Activated effector memory CD4-positive, alpha-beta T cell treated with Interleukin-2 at 50 U/mL for 16 hours (primary cell): ENCODE measurements at places on chromosomes 2 and 18.

DNA sequence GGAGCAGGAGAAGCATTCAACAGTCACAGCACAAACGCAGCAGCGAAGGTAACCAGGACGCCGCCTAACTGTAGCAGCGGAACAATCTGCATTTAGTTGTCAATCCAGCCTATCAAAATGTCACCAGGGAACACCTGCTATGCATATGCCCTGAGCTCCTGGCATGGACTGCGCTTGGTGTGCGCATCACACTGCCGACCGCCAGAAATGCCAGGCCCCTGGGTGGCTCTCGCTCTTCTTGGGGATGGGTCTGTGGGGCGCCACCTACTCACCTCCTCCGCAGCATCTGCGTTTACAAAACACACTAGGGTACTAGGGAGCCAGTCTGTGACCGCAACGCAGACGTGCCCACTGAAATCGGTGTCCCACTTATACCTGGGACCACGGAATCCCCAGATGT lies 31.7 kb downstream of the ZNF516 start:
- DNase-seq = no peak

GRCh38 chr2:120177001-120177621 lies 46.1 kb downstream of the TMEM185B start:
- DNase-seq = peak; percentile 72

GRCh38 chr2:194383401-194383800 lies 1273.6 kb upstream of the SLC39A10 start:
- no peak for DNase-seq

DNA sequence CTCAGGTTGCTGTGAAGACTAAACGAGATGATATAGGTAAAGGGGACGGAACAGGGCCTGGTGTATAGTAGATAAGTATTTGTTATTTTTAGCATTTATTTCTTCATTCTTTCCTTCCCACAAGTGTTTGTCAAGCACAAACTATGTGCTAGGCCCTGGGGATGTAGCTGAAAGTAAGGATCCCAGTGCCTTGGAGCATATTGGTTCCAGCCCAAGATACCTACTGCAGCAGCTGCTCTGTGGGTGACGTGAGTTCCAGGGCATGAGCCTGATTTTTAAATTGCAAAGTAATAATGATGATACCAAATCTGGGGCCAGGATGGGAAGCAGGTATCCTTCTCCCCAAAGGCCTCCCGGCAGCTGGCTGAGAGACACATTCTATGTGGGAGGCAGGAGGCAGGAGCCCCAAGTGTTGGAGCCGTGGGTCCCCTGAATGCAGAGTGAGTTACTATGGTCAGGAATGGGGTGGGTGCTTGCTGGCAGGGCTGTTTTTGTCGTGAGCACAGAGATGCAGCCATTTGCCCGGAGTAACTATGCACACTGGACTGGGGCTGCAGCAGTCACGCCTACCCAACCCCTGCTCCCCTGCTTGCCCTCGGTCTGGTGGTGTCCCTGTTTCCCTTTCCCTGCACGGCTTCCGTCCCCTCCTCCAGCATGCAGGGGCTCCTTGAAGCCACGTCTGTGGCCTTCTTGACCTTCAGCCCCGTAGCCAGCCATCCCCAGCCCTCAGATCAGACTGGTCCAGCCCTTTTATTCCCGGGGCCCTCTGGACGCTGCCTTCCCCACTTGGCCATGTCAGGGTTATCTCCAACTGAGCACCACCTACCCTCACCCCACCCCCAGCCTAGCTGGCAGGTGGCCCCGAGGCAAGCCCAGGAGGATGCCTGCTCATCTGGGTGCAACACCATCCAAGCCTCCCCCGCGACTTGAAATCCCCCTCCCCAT lies 52.4 kb downstream of the INHBB start:
- no peak for DNase-seq

GRCh38 chr2:230828272-230828961 lies 36.3 kb upstream of the ITM2C start:
- DNase-seq = no peak

GRCh38 chr18:8787371-8787670 lies 82.0 kb downstream of the MTCL1 start:
- no peak for DNase-seq

GRCh38 chr2:30046979-30047378 lies 99.8 kb upstream of the YPEL5 start:
- DNase-seq = no peak

DNA sequence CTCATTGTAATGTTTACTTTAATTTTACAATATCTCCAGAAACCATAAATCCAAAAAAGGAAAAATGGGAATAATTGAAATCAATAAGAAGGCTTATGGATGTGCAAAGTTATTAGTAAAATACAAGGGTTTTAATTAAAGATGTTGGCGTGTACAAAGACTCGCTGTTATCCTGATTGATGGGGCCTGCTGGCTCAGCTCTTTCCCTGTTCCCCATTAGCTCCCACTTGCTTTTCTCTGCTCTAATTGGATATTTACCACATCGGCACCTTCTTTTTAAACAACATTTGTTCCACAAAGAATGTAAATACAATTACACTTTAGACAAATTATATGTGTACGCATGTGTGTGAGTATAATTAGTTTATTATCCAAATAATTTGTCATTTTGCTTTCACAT lies 796.6 kb downstream of the ERBB4 start:
- no peak for DNase-seq

GRCh38 chr2:100403722-100404121 lies 13.7 kb downstream of the CHST10 start:
- DNase-seq = no peak

- no peak for DNase-seq
Measured at GRCh38 chr2:150228936-150229335, 258.5 kb downstream of the RND3 start.

GRCh38 chr2:190717306-190717705 lies 68.4 kb downstream of the NAB1 start:
- no peak for DNase-seq

DNA sequence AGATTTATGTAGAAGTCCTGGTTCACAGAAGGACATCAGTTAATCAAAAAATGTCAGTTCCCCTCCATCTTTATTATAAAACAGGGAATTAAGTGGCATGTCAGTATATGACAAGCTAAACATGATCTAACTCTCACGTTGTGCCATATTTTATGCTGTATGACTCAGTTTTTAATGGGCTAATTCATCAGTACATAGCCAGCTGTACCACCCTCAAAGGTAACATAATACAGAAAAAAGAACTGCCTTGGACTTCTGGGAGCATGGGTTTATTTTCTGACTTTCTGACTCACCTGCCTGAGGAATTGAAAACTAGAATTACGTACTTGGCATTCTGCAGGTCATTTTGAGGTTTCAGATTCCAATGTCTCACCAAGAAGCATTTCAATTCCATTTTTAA lies 135.7 kb downstream of the CMPK2 start:
- no peak for DNase-seq

- no peak for DNase-seq
Measured at GRCh38 chr2:210642333-210642732, 85.9 kb downstream of the CPS1 start.

- DNase-seq = peak; percentile 35
Measured at GRCh38 chr2:118185210-118186109, 97.2 kb downstream of the INSIG2 start.

DNA sequence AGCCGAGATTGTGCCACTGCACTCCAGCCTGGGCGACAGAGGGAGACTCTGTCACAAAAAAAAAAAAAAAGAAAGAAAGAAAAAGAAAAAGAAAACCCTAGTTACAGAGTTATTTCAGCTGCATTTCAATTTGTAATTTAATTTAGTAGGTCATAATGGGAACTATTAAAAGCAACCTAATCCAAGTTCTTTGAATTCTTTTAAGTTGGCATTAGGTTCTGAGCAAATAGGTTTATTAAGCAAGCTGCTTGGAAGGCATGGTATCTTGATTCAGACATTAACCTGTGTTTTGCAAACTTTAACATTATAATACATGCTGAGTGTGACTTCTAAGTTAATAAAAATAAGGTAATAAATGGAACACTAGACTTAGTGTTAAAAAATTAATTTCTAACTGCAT lies 29.8 kb upstream of the COBLL1 start:
- DNase-seq = no peak

DNA sequence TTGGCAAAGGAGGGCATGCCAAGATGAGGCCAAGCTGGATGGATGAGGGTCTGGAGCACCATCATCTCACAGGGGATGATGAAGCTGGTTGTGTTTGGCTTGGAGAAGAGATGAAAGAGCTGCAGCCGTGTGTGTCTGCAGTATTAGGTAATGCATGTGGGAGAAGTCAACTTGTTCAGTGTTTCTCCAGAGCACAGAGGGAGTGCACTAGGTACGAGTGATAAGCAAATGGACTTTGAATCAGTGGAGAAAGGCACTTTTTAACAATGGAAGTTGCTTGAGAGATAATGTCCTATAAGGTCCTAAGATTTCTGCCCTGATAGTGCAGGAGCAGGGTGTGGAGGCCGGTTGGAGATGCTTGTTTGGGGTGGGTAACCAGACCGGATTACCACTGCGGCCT lies 36.0 kb downstream of the SLC14A2 start:
- DNase-seq = no peak

GRCh38 chr2:231373786-231374349 lies 21.6 kb upstream of the B3GNT7 start:
- no peak for DNase-seq

DNA sequence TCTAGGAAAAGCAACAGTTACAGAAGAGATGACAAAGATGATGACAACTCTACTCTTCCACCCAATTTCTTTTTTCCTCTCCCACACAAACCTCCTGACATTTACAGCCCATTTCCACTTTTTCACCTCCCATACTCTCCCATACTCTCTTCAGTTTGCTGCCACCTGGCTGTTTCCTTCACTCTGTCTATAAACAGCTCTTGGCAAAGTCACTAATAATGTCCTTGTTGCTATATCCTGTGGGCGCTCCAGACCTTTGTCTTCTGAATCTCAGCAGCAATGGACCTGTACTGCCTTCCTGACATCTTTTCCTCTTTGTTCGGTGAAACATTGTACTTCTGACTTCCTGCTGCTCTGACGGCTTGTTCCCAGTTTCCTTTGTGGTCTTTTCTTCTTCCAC lies 60.7 kb upstream of the CAVIN2 start:
- DNase-seq = no peak

GRCh38 chr18:24913507-24914170 lies 438.3 kb downstream of the ZNF521 start:
- no peak for DNase-seq

DNA sequence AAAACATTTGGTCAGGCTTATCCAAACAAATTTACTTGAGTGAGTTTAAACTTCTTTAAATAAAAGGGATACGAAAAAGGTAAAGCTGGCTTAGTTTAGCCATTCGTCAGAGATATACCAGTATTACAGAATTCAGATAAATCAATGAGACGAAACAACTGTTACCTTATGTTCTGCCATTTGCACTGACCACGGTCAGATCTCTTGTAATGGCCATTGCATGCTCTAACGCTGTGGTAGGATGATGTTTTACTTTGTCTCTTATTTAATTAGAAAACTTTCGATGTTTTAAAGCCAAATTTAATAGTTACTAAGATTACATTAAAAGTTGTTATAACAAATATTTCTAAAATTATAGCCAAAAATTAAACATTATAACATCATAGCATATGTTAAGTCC lies 1.5 kb downstream of the C18orf54 start:
- no peak for DNase-seq

GRCh38 chr18:70454704-70455322 lies 166.0 kb downstream of the SOCS6 start:
- no peak for DNase-seq

DNA sequence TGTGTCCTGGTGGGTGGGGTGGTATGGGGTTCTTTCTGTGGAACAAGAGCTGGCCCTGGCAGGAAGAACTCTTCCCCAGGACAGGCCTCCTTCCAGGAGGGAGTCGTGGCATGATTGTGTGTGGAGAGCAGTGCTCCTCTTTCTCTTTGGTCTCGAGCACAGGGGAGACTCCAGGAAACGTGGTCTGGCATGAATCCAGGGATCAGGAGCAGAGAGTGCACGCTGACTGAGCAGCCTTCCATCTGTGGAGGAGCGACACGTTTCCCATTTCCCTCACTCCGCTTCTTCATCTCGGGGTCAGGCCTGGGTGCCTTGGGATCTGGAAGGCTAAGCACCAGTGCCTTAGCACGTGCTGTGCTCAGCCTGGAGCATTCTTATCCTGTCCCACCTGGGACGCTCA lies 132.0 kb upstream of the HDAC4 start:
- DNase-seq = no peak

DNA sequence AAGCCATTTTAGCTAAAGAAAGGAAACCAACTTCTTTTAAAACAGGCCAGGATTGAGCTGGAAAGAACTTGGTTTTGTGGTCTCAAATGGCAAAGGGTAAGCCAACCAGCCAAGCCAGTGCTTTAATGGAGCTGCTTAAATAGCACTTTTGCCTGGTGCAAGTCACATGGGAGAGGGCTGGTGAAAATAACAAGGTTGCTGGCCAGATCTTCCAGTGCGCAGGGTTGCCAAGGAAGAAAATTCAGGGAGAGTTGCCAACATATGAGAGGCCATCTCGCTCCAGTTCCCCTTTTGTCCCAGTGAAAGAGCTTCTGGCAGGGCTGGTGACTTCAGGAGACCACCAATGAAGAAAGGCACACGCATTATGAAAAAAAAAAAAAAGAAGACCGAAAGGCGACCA lies 57.3 kb downstream of the IRS1 start:
- DNase-seq = no peak

DNA sequence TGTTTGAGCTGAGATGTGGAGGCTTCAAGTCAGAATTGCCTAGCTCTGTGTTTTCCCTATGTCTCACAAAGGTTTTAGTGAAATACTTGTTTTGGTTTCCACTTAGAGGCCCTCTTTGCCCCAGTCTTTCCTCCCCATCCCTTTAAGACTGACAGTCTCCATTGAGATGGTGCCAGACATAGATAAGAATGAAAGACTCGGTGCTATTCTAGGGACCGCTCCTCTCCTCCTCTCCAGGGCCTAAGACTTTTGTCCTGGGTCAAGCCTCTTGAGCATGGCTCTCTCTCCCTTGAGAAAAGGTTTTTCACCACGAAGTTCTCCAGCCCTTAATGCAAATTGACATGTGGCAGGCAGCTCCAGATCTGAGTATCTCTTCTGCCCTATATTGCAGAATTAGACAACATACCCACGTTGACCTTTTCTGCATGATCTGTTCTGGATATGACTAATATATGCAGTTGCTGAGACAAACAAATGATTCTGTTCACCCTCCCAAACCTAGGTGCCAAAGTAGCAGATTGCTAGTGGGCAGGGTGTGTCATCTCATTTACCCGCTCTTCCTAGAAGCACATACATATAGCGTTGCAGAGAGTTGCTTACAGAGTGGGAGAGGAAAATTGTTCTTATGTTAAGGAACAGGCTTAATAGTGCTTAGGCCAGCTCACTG lies 47.5 kb upstream of the ACSL3 start:
- DNase-seq = no peak

DNA sequence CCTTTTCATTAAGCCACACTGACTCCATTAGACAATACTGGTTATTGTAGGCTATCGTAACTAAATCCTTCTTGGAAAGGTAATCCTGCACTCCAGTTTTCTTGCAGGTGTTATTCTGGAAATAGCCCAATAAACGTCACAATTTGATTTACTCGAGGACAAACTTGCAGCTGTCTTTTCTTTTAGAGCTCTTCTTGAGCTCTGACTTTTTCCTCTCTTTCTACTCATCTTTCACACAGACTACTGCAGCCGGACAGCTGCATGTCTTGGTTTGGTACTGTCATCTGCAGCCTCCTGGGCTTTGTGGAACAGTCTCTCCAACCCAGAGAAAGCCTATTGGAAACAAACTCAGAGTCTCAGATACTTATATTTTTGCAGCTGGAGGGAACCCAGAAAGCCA lies 23.0 kb upstream of the MSGN1 start:
- DNase-seq = no peak

- no peak for DNase-seq
Measured at GRCh38 chr2:229051798-229052197, 219.3 kb downstream of the PID1 start.
